ENCODE measurements at places on chromosomes 4 and X. TPM values are rescaled to one million over a fixed set of nuclear protein-coding genes. Genes with fewer than 3 reads are reported as not detected.

DNA sequence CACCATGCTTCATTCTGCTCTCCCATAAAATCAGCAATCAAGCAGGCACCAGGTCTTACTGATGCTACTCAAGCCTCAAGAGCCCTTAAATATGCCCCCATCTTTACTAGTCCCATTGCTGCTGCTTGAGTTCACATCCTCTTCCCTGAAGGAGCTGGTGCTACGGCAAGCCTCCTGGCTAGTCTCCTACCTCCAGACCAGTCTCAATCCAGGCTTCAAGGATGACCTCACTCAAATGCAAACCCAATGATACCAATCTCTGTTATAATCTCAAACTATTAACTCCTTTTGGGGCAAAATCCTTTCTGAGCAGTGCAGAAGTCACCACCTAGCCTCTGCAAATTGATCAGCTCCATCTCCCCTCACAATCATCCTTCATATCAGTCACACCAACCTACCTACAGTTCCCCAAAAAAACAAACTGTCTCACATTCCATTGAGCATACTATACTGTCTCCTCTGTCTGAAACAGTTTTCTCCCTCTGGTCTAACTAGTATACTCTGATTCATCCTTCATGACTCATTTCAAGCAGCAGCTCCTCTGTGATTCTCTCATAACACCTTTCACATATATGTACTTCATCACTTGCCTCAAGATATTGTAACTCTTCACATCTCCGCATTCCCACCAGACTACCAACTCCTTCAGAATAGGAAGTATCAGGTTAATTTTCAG lies 30.0 kb downstream of the PAPSS1 start:
- DNase-seq, result peak; percentile 63

- no peak for DNase-seq
Measured at GRCh38 chrX:10798041-10798440, 177.7 kb upstream of the MID1 start.

Gene FANCB
- total RNA-seq, result 6.8 TPM

GRCh38 chrX:132001127-132001526 lies 22.0 kb upstream of the STK26 start:
- DNase-seq, result no peak

DNA sequence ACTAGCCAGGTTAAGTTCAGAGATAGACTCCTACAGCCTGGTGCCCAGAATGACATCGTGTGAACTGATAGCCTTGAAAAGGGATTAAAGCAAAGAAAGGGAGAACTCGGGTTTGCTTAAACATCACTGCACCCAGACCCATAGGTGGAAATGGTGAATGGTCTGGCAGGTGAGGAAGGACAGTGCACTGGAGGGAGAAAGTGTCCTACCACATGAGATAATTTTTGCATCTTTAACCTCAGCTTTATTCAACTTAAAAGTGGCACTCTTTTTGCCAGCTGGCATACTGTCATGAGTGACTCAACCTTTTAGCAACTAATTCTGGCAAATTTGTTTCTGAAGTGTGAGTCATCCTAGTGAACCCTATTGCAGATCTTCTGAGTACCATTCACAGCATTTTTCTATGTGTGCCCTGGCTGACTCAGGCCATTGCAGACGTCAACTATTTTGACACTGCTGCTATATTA lies 53.0 kb upstream of the DAPP1 start:
- DNase-seq, result peak; percentile 20

Gene TRPC3
- total RNA-seq, result not detected

DNA sequence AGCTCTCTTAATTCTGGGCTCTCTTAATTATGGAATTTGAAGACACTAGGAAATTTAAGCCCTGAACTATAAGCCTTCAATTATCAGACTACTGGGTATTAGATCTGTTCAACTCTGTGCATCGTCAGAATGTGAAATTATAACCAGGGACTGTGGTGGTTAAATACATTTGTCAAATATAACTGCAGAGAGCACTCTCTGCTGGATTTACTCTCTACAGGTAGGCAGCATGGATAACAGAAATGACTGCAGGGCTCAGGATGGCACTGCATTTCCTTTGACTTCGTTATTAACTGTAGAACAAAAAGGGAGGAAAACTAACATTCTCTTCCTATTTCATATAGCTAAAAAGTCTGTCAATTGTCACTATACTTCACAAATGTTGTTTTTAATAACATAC lies 310.1 kb upstream of the RASGEF1B start:
- no peak for DNase-seq

DNA sequence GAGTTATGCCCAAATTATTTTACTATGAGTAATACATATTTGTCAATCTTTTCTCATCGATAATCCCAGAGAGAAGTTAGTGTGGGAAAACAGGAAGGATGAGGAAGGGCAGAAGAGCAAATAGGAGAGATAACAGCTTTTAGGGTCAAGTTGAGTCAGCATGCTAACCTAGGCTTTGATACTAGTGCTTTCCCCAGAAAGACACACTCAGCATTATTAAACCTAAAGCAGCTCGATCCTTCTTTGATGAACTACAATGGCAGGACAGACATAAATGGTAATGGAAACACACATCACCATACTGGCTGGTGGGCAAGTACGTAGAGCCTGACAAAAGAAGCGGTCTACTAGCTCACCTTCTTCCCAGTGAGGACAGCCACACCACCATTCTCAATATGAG lies 20.5 kb downstream of the AIFM1 start:
- no peak for DNase-seq

- DNase-seq, result no peak
Measured at GRCh38 chrX:136747003-136747986, 33.4 kb downstream of the ARHGEF6 start.

DNA sequence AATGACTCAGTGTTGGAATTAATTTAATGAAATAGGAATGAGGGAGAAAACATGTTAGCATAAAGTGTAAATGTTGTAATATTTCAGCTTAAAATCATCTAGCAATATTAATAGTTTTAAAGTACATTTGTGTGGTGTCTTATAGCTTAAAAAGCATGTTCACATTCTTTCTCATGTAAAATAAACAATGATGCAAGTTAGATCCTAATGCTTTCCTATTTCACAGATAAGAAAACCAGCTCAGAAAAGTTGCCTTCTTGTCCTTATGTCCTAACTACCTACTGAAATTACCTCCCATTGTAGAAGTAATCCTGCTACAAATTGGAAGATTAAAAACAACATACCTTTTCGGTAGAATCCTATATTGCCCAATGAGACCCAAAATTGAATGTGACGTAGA lies 40.9 kb upstream of the PRDM8 start:
- no peak for DNase-seq

- DNase-seq, result no peak
Measured at GRCh38 chrX:82458207-82458754, 1049.8 kb upstream of the POU3F4 start.

Gene TMSB15A
- total RNA-seq, result not detected

Gene FAM184B
- not detected for total RNA-seq

Gene CCSER1
- total RNA-seq, result 1.9 TPM

DNA sequence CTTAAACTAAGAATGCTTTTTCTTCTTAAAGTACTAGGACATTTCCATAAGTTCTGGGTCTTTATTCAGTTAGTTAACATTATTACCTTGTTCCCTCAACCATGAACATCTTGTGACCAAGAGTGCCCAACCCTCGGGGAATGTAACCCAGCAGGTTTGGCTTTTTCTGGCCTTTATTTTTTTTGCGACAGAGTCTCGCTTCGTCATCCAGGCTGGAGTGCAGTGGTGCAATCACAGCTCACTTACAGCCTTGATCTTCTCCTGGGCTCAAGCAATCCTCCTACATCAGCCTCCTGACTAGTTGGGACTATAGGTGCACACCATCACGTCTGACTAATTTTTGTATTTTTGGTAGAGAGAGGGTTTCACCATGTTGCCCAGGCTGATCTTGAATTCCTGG lies 65.1 kb downstream of the USP11 start:
- no peak for DNase-seq

Gene C4orf51
- total RNA-seq, result not detected

DNA sequence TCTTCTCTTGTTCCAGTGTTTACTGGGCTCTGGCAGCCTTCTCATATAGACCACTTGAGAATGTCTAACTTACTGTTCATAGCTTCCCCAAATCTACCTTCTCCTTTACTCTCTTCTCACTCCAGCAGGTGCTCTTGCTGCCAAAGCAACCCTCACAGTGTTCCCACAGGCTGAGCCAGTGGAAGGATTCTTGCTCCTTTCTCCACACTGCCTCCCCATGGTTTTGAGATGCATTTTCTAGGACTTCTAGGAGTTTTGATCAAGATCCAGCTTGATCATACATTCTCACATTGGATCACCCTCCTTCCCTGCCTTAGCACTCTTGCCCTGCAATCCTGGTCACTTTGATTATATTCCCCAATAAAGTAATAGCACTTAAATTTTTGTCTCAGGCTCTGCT lies 230.8 kb downstream of the TMEM47 start:
- DNase-seq, result peak; percentile 17

- DNase-seq, result no peak
Measured at GRCh38 chr4:173332963-173333657, 1.0 kb downstream of the HMGB2 start.

Gene ZNF141
- 12.7 TPM for total RNA-seq

DNA sequence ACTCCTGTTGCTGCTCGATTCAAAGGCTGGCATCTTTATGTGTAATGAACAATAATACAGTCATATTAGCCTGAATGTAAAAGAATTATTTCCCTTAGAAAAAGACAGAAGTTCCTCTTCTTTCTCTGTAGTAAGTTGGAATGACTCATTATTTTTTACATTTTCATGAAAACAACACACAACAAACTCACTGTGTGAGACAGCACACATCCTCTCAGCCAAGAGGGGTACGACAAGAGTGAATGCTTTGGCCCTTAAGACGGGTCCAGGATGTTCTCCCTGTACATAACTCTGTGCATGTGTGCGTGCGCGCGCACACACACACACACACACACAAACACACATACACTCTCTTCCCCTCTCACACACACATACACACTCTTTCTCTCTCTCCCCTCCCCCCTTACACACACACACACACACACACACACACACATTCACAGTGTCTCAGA lies 72.8 kb downstream of the MANBA start:
- no peak for DNase-seq

GRCh38 chr4:103405415-103405814 lies 207.3 kb upstream of the CENPE start:
- no peak for DNase-seq

DNA sequence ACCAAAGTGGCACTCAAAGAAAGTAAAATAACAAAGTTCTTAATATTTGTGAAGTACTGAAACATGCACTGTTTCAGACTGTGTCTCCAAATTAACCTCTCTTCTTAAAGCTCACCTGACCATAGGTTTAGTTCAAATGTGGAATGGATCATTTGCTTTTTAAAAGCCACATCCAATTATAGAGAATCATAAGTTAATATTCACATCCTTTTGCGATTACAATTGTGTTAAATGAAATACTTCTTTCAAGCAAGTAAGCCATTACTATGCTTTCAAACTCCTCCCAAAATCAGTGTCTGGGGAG lies 95.3 kb upstream of the PTPN13 start:
- no peak for DNase-seq

- DNase-seq, result no peak
Measured at GRCh38 chr4:41752081-41752836, 3.7 kb upstream of the PHOX2B start.

GRCh38 chrX:125627676-125628075 lies 308.0 kb downstream of the TEX13C start:
- DNase-seq, result no peak

Gene GABRG1
- total RNA-seq, result not detected

- no peak for DNase-seq
Measured at GRCh38 chrX:106144755-106145639, 23.1 kb upstream of the PWWP3B start.

DNA sequence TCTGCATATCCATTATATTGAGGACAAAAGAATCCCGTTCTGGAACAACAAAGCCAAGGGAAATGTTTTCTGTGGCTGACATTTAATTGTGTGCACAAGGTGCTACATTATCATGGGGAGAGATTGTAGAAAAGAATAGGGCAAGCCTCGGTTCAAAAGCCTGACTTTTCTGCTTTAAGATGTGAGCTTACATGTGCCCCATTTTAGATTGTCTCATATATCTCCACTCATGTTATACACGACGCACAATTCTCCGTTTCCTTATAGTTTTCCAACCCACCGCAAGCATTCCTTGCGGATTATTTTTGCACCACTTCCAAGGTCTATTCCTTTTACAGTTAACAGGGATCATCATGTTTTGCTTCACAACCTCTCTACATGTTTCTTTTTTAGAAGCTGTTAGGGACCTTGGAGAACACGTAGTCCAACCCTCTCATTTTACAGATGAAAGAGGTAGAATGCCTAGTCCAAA lies 99.6 kb upstream of the MAML3 start:
- DNase-seq, result no peak

- DNase-seq, result no peak
Measured at GRCh38 chr4:187414716-187415115, 580.9 kb upstream of the ZFP42 start.

- no peak for DNase-seq
Measured at GRCh38 chr4:188377816-188378215, 238.6 kb downstream of the TRIML1 start.

GRCh38 chrX:143757887-143758286 lies 37.3 kb upstream of the SPANXN2 start:
- DNase-seq, result no peak

Gene UNC5C
- total RNA-seq, result 0.23 TPM

GRCh38 chr4:23856630-23857029 lies 33.2 kb downstream of the PPARGC1A start:
- no peak for DNase-seq

Gene GAGE2A
- not detected for total RNA-seq

Data from dermis blood vessel endothelial cell (primary cell).